Epithelial cell of esophagus (primary cell): ENCODE measurements at places on chromosomes 6 and 20.

- peak; percentile 74 for DNase-seq
These were observed 2.9 kb downstream of the FKBP1A start for GRCh38 chr20:1389703-1390580.

DNA sequence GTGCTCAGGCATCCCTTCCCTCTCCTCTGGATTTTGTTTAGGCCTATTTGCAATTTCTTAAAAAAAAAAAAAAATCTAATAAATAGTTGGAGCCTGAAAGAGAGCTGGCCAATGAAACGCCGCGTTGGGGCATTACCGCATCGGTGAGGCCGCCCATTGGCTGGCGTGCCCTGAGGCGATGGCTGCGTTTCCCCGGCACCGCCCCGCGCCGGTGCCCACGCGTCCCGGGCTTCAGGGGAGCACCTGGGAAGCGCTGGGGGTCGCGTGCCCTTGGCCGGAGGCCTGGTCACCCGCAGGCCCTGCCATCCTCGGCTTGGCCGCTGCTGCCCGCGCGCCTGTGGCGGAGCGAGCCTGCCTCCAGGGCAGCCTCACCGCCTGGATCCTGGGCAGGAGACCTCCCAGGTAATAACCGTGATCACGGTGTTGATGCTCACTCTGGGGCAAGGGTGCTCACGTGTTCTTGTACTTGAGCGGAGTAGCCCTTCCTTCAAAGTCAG is 155.4 kb downstream of the NRN1 start:
- peak; percentile 43 for DNase-seq

DNA sequence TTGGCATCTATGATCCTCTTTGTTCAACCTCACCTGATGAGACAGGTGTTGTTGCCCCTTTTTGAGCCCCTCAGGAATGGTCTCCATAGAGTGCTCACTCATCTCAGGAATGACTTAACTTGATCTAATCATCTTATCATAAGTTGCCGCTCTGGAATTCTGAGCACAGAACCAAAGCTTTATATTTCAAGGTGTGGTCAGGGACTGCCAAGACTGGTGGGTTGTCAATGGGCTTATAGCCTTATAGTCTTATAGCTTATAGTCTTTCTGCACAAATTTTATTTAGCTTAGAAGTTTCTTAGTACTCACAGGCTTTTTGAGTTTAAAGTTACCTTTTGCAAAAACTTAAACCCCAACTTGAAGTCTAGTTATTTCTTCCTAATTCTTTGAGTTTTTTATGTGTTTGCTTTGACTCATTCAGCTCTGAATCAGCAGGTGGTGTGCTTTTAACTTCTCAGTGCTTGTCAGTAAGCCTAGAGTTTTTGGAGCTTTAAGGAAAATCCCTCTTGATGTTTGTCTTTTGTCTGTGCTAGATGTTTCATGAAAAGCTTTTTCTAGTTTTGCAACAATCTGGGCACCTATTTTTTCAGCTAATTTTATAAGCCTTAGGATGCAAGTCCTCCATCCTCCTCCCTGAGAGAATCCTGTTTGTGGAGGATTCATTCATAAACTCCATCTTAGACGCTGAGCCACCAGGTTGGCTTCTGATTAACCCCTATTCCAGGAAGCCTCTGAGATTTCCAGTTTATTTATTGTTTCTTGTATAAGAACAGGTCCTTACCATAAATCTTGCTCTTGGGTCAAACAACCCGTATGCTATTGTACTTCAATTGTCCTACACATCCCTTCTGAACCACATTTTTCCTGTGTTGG is 72.3 kb upstream of the SSTR4 start:
- DNase-seq, result peak; percentile 77

- DNase-seq, result no peak
These were observed 75.2 kb downstream of the RAMACL start for GRCh38 chr6:166511316-166511715.
